Activated naive CD4-positive, alpha-beta T cell treated with Interleukin-2 at 50 U/mL for 16 hours (primary cell): ENCODE measurements at places on chromosomes 6 and 20.

DNA sequence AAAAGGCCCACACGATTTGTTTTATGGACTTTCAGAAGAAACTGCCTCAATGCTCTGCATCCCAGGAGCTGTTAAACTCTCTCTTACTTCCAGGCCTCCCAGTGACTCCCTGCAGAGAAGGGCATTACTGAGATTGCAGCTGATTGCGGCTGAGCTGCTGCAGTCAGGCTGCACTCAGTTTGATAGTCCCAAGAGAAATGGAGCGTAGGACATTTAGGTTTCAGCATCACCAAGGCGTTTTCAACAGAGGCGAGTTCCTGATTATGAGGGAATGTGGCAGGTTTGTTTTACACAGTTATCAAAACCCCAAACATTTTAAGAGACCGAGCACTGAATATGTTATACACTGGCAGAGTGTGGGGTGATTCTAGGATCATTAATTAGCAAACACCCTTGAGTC lies 145.6 kb downstream of the TBX18 start:
- no peak for DNase-seq

DNA sequence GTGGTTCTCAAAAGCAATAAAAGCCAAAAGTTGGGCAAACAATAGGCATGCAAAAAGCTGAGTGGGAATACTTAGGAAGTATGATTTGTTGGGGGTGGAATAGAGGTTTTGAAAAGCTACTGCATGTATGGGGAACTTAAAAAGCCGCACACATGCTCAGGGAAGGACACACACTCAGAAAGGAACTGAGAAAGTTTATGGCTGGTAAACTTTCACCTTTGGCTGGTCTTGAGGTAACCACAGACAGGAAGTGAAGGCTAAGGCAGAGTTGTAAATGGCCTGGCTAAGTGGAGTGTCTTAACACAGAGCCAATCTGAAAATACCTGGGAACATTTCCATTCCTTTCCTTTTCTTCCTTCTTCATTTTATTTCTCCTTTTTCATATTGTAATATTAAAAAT lies 134.5 kb upstream of the EXOC2 start:
- no peak for DNase-seq

DNA sequence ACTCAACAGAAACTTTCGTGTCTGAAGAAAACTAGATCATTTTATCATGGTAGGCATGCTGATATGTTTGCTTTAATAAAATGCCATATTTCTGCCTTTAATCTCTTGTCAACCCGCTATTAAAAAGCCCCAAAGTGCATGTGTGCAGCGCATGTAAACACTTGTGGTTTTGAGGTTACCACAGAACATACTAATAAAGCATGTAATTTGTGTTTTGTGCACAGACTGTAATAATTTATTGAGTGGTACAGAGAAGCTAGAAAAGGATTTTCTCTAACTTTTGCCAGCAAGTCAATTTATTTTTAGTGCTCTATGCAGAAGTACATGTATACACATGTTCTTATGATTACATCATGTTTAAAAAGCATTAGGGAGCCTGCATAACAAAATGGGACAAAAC lies 349.9 kb upstream of the SLC35B3 start:
- DNase-seq: no peak

DNA sequence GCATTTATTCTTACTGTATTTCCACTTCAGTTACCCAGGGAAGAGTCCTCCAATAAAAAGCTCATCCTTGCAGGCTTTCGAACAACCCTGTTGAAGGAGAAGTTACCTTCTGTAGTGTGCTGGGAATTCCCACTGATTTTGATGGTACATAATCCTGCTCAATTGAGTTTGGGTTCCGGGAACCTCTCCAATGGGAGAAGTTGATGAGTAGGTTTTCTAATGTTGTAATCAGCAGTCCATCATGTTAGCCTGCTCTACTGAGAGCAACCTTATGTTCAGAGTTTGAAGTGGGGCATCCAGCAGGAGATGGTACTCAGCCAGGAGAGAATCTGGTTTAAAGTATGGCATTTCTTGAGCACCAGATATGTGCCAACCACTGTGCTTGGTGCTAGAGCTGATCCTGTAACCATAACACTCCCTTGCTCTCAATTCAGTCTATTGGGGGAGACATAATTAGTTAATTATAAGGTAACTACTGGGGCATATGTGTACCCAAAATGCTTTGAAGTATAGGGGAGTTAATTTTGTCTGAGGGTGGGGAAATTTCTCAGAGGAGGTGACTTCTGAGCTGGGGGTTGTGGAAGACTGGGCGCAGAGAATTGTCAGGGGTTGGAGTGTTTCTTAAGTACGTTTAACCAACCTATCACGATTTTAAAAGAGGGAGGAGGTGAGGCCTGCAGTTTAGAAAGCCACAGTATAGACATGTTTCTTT lies 2.1 kb downstream of the TOP1 start:
- no peak for DNase-seq
